Stimulated activated CD8-positive, alpha-beta memory T cell treated with anti-CD3 and anti-CD28 coated beads, Interleukin-15, amount 100 ng/mL, for 4 hours (primary cell): ENCODE measurements at places on chromosomes 2 and 18.

DNA sequence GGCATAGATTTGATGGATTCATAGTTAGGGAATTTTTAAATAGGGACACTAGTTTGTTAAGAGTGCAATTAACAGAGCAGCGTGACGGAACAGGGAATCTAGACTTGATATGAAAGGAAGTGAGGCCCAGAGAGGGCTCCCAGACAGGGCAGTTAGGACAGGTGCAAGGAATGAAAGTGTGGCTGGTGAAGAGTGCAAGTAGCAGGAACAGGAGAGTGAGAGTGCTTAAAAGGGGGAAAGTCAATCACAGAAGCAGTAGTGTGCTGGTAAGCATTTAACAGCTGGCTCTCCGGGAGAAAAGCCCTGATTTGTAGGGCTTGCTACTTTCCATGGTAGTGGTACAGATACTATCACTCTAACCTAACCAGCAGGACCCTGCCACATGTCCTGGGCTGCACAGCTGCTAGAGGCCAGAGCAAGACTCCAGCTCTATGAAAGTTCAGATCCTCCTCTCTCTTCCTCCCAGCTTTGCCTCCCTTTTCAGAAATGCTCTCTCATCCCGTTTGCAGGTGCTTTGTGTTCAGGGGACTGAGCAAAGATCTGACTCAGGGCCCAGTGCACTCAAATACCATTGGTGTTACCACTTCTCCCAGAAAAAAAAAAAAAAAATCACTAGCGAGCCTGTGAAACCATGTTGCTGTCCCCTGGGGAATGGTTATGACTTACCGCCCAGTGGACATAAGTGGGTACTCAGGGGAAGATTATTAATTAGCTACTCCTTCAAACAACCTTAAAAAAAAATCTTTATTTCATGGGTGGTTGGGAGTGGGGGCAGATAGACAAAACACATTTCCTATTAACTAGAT, 18.1 kb upstream of the GCFC2 start:
- DNase-seq: no peak

DNA sequence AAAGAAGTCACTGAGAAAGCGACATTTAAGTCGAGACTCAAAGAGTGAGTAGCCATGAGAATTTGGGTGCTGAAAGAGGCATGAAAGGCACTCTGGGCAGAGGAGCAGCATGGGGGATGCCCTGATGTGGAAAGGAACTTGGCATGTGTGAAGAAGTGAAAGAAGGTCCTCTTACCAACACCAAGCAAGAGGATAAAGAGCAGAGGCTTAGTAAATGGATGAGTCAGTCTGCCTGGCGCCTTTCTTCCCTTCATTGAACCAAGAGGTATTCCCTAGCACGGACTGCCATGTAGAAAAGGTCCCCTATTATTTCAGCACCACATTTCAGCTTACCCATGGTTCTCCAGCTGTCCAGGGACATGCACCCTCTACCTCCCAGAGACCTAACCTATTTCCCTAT, 221.1 kb upstream of the NRP2 start:
- no peak for DNase-seq

DNA sequence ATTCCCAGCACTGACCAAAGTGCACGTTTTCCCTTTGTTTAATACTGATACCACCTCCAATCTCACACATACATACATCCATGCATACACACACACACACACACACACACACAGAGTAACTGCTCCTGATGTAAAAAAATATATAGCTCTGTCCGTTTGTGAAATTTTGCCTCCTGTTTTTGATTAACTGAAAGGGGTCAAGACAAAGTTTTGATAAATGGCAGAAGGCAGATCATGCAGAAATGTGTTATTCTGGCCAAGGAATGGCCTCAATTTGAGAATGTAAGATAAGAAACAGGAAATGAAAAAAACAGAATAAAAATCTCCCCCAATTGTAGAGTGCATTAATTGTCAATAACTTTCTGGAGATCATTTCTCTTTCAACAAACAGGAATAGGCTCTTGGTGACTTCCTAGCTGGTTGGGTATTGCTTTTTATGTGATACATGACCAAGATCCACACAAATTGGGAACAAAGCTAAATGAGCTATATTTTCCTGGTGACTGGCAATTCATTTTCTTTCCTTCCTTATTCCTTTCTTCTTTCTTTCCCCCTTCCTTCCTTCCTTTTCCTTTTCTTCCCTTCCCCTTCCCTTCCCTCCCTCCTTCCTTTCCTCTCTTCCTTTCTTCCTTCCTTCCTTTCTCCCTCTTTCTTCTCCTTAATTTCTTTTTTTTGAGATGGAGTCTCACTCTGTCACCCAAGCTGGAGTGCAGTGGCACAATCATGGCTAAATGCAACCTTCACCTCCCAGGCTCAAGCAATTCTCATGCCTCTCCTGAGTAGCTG, 88.9 kb upstream of the PMAIP1 start:
- no peak for DNase-seq

- no peak for DNase-seq
Measured at GRCh38 chr2:205763708-205764211, 81.5 kb downstream of the NRP2 start.

- no peak for DNase-seq
Measured at GRCh38 chr2:143909577-143910353, 610.2 kb downstream of the ZEB2 start.

DNA sequence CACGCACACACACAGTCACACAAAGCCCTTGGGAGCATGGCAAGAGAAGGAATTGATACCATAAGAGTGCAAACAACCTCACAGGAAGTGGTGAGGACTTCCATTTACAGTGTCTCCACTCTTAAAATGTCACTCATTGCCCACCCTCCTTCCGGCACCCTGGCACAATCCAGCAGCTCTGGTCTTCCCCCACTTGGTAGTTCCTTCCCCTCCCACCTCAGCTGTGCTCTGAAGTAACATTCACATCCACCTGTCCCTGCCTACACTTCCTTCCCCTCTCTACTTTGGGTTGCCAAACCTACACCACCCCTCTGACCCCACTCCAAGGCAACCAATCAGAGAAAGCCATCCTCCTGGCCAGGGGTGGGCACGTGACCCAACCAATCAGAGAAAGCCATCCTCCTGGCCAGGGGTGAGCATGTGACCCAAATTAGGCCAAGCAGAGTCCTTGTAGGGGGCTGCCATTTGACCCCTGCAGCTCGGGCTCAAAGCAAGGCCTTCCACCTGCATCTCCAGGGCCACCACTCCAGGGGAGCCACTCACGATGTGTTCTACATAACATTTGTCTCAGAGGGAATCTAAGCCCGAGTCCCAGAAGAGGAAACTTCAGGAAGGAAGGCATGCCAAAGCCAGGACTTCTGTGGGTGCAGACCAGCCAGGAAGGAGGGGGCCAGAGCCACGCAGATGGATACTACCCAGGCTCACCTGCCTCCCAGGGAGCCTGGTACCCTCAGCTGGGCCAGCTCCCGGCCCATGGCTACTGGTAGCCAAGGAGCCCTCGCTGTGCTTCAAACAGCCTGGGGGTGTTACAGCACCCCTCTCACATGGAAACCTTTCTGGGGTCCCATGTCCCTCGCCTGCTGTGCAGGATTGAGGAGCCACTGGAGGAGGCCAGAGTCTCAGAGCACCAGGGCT, 21.2 kb downstream of the CYP26B1 start:
- no peak for DNase-seq

GRCh38 chr2:211944572-211944971, 594.0 kb downstream of the ERBB4 start:
- DNase-seq: no peak

GRCh38 chr2:84288293-84288692, 170.8 kb downstream of the SUCLG1 start:
- no peak for DNase-seq

- DNase-seq: peak; percentile 17
Measured at GRCh38 chr2:130728007-130728454, 839 bp upstream of the GPR148 start.

GRCh38 chr2:128452024-128452411, 133.3 kb upstream of the HS6ST1 start:
- DNase-seq: no peak
